ENCODE measurements at places on chromosomes 3 and 15.

GRCh38 chr3:104536715-104537114 is 830.0 kb upstream of the ALCAM start:
- no peak for DNase-seq

DNA sequence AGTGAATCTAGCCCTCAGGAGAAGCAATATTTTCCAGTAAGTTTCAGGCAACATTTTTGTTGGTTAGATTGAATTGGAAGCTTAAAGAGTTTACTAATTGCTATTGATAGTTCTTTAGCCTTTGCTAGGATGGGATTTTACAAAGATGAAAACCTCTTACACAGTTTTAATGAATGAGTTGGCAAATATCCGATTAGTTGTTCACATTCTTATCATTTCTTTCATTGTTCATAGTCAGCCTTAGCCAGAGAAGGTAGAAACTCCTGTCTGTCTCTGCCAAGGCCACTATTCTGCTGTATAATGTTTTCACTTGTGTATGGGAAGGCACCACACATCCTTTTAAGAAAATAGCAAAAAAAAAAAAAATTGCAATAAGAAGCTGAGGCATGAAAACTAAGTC is 222.0 kb upstream of the MANF start:
- no peak for DNase-seq

GRCh38 chr3:104648823-104649222 is 717.9 kb upstream of the ALCAM start:
- DNase-seq = no peak

DNA sequence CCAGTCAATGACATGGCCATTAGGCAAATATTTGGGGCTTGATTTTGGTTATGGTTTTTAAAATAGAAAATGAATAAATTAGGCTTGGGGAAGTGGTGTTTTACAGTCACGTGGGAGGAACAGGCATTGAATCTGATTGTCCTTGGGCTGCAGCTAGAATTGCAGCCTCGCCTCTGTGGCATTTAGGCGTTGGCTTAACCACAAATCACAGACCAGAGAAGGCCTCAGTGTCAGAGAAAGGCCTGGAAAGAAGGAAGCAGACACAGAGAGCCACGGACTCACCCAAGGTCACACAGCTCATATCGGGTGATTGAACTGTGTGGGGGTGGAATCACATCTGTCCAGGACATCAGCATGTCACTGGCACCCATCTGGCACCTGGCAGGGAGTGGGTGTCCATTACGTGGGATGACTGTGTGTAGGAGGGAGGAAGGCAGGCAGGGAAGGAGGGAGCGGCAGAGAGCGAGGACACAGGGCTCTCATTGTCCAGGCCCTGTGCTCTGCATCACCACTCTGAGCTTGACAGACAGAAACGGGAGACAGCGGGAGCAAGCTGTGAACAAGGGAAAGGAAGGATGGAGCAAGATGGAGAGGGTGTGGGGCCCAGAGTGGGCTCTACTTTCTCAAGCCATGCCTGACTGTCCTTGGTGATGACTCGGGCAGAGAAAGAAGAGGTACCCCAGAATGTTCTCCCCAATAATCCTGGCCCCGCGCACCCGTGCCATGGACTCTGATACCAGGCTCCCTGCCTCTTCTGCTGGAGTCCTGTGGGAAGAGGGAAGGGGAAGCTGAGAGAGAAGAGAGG is 186.4 kb downstream of the FAM43A start:
- no peak for DNase-seq

- DNase-seq = no peak
Measured at GRCh38 chr3:135779590-135780235, 185.8 kb upstream of the PPP2R3A start.

DNA sequence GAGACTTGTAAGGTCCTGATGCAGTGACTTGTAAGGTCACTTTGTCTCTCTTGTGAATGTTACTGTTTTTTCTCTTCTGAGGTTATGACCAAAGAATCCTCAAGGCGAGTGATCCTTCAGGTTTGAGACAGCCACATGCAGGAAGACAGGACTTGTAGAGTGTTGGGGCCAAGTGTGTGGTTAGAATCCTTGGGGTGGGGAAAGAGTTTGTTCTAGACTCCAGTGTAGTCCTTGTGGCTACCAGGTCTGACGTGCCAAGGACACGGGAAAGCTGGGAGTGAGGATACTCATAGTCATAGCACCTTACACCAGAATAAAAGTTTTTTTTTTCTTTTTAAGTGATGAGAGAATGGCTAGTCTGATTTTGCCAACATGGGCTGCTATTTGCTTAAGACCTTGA is 7.3 kb upstream of the SACM1L start:
- no peak for DNase-seq

GRCh38 chr3:55156851-55157650 is 229.2 kb upstream of the LRTM1 start:
- no peak for DNase-seq

- DNase-seq = no peak
Measured at GRCh38 chr3:100087198-100087597, 27.1 kb downstream of the FILIP1L start.

DNA sequence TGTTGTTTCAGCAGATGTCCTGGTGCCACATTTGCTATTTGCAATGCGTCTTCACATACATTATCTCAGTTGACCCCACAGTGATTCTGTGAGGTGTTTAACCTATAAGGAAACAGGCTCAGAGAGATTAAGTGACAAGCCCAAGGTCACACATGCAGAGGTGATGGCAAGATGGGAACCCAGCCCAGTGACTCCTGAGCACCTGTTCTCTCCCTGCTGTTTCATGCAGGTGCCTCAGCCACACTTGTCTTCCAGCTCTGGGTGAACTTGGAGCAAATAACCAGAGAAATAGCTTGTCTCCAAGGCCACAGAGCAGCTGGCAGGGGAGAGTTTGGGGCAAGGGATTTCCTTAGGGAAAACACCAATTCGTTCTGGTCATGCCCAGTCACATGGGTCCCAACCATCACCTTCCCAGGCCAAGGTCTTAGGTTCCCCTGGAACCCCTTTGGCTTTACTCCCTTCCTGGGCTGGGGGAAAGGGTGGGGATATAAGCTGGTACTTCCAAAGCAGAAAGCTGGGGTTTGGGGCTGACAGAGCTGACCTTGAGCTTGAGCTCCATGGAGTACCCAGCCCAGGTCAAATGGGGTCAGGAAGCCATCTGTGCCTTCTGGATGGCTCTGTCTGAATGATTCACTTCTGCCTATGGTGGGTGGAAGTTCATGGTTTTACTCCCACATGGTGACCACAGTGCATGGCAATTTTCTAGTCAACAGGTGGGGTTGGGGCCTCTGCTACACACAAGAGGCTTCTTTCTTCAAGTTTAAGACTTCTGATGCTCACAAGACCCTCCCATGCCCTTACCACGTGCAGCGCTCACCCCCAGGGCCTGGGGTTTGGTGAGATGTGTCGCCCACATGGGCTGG is 22.4 kb downstream of the LIPC start:
- peak; percentile 72 for DNase-seq

GRCh38 chr15:82178061-82178460 is 84.5 kb downstream of the EFL1 start:
- no peak for DNase-seq

- no peak for DNase-seq
Measured at GRCh38 chr15:70557521-70558258, 205.7 kb downstream of the UACA start.

DNA sequence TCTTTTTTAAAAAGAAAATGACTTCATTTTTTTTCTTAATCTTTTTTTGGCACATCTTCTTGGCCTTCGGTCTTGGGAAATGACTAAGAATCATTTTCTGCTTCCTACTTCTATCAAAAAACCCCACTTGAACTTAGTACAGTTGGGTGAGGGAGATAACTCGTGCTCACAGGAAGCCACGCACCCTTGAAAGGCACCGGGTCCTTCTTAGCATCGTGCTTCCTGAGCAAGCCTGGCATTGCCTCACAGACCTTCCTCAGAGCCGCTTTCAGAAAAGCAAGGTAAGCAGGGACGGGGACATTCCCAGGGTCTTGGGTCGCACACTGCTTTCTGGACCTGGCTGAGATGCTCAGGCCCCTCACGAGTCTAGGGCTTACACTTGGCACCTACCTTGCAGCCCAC is at the start of gene CCR4:
TSS of gene CCR4 (plus strand) at position 235 of the 402 bp plus-strand sequence. CDS start 1,779 bp downstream, outside the sequence.
- peak; percentile 52 for DNase-seq

DNA sequence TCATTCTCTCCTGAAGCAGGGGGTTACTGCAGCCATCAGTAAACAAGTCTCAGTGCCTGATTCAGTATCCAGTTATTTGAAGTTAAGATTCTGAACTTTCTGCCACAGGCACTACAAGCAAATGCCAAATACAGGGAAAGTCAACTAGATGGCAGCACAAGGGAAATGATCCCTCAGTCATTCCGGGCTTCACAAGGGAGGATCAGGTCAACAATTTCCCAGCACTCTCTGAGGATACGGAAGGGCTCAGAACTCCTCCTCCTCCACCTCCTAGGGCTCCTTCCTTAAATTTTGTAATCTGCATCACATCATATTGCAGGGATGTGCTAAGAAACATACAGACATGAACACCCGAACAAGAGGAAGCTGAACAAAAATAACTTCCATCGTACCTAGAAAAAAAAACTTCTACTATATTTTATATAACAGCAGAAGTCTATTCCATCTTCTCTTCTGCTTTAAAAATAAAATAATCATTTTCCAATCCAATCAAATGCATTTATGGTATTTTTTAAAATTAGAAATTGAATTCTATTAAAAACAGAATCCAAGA is 187.1 kb downstream of the FMN1 start:
- no peak for DNase-seq

DNA sequence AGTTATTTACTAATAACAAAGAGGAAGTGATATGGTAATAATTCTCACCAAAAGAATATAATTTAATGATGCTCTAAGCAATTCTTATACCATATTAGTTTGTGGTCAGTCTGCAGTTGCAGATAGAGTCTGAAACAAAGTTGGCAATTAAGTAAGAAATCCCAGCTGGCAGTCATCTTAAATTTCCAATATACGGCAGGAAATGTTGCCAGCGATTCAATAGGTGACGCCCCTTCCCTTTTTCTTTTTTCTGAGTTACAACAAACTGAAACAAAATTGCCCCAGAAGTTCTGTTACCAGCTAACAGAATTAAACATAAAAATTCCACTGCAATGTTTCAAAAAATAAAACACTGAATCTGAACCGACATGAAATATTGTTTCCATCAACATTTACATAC is 26.7 kb downstream of the LRRFIP2 start:
- no peak for DNase-seq

GRCh38 chr3:45464336-45465170 is 76.2 kb downstream of the LARS2 start:
- DNase-seq = no peak

DNA sequence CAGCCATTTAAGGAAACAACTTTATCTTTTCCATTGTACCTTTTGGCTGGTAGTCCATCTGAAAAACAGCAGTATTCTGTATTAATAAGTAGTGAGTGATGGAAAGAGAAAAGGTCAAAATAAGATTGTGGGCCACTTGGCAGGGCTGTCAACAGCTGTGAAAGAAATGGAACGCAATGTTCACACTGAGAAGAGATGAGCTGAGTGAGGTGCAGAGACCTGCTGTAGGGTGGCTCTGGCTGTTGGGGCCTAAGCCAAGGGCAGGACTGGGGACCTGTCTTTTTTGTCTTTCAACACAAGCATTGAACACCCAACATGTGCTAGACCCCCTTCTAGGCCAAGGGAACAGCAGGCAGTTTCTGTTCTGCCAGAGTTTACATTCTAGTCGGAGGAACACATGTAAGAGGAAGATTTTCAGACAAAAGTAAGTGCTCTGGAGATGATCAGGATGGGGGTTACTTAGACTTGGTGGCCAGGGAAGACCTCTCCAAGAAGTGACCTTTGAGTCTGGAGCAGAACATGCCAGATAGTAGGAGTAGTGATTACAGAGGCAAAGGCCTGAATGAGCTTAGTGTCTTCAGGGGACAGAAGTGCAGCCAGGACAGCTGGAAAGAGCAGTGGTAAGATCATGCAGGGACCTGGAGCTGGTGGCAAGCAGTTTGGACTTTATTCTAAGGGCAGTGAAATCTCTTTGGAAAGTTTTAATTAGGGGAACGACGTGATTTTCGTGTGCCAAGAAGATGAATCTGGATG is 29.6 kb downstream of the TSEN2 start:
- DNase-seq = no peak

GRCh38 chr15:94075349-94075748 is 156.0 kb upstream of the MCTP2 start:
- no peak for DNase-seq

- DNase-seq = no peak
Measured at GRCh38 chr3:4174791-4175190, 128.4 kb upstream of the SETMAR start.

GRCh38 chr3:147269907-147270306 is 136.4 kb downstream of the ZIC4 start:
- no peak for DNase-seq

DNA sequence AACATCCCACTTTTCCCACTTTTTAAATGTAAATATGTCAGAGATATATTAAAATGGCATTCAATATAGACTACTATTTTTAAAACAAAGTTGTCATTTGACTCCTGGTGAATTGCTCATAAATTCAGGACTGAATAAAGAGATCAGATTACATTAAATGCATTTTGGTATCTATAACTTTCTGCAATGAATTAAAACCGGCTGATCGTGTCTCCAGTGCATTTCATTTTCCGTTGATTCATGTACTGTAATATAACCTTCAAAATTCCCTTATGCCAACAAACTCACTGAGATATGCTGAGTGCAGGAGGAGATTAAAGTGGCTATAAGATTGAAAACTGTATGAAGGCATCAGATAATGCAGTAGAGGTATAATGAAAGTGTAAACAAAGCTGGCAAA is 361.1 kb upstream of the CDIN1 start:
- DNase-seq = no peak

GRCh38 chr3:49339941-49340800 is at the start of gene USP4:
USP4 (minus strand) TSS chr3:49340053; CDS start chr3:49340024, 29 bp downstream.
- peak; percentile 95 for DNase-seq

GRCh38 chr3:120802916-120803315 is 60.4 kb downstream of the GTF2E1 start:
- no peak for DNase-seq

DNA sequence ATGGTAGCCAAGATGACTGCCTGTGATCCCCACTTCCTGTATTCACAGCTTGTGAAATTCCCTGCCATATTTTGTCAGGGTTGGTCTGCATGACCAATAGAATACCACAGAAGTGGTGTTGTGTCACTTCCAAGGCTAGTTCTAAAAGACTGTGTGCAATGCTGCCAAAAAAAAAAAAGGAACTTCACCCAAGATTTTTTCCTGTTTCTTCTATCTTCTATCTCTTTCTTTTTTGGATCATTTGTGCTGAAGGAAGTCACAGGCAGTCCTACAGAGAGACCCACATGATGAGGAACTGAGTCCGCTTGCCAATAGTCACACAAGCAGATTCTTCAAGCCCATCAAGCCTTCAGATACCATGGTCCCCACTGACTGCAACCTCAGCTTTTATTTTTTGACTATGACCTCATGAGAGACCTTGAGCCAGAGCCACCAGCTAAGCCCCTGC is 18.1 kb upstream of the RAF1 start:
- no peak for DNase-seq

DNA sequence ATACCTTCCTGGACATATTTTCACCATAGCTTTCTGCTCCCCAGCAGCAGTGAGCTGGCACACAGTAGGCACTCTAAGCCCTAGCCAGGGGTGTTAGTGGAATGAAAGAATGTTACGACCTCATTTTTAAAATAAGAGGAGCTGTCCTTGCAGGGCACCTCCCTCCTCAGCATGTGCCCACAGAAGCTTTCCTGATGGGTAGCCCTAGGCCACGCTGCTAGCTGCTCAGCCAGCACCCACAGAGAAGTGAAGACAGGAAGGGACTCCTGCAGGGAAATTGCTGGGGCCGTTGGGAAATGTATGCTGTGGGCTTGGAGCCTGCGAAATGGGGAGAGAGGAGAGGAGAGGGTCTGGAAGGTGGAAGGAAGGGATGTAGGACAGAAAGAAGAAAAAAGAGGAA is 87.3 kb upstream of the ANKRD34C start:
- DNase-seq = no peak

GRCh38 chr3:35042210-35042991 is 596.9 kb upstream of the ARPP21 start:
- DNase-seq = no peak

GRCh38 chr3:47803480-47804025 is 615 bp downstream of the DHX30 start:
- DNase-seq = no peak
